GM04504 (cell line): ENCODE measurements at places on chromosomes 5 and 9.
A peak's percentile ranks its signal among the peaks of the same experiment; 100 is the strongest.

DNA sequence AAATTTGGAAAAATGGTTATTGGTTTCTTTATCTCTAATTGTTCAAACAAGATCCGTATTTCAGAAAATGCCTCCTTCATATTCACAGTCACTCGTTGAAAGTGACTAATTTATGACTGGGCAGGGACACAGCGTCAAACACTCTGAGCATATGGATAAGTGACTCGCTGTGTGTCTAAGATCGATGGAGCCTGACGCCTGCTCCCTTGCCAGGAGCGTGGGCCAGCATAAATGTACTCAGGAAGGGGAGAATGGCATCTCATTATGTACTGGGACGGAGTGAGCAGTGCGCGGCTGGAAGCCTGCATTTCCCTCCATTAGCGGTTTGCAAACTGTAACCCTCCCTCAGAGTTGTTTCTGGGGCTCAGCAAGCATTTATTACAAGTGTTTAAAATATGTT lies 79.8 kb upstream of the CAST start:
- no peak for DNase-seq

DNA sequence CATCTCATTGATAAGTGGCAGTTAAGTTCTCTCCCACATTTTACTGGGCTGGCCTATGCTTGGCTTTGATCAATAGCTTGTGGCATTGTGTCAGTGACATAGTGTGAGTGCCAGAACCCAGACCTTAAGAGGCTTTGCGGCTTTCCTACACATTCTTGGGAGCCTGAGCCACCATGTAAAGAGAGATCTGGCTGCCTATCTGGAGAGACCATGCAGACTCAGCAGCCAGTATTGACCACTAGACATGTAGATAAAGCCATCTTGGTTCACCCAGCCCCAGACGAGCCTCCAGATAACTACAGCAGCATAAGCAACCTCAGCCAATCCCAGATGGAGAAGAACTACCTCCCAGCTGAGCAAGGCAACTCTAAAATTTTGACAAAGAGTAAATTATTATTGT lies 28.6 kb downstream of the C9orf153 start:
- DNase-seq: no peak

DNA sequence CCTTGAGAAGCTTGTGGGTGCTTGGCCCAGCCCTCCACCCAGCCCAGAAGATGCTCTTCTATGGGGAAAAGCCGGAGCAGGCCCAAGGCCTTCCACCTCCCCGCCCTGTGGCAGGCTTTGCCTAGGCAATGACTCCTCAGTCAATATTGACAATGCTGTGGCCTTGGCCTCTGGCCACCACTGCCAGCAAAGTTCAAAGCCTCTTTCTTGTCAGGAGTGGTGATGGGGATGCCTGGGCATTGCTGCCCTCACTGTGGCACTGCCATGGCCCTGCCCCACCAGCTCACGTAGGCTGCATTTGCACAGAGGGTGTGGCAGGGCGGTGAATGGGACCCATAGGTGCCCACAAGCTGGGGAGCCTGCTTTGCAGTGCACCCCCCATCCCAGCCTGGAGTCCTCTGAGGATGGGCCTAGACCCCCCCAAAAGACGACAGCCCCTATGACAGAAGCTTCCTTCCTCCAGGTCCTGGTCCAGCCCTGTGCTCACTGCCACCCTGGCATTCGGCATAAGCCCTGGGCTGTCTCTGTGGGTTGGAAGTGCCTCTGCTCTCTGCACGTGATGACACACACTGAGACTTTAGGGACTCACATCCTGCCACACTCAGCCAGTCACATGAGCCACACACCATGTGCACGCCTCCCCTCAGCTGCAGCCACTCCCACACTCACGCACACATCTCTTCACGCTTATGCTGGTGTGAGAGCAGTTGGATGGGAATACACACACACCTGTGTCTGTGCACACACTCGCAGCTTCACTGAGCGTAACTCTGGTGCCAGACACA lies 31.1 kb downstream of the MORN5 start:
- DNase-seq: peak; percentile 40

DNA sequence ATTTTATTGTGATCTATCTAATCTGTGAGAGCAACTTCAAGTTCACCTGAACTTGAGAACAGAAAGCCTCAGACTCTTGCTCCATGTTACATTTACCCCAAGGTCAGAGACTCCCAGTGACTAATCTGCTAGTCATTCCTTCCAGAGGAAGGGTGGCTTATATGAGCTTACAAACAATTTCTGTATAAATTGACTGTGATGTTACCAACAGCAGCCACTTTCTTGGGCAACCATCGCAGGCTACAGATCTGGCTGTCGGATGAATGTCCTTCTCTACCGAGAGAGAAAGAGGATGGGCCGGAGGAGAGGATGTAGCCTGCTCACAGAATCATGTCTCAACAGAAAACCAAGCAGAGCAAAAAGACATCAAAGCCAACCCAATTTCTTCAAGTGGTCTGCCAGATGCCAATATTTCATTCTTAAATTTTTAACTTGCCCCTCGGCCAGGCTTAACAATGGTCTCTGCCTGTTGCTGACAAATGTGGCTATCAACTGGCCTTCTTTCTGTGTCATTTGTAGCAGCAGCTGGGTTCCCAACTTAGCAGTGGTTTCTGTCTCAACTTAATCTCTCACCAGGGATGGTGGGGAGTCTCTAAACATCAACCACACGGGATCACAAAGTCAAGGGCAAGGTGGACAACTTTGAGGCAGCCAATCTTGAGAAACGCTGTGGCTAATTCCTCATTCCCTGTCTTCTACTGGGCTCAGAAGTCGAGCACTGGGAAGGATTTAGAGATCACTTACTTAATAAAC lies 81.3 kb downstream of the RAPGEF1 start:
- DNase-seq: peak; percentile 55

DNA sequence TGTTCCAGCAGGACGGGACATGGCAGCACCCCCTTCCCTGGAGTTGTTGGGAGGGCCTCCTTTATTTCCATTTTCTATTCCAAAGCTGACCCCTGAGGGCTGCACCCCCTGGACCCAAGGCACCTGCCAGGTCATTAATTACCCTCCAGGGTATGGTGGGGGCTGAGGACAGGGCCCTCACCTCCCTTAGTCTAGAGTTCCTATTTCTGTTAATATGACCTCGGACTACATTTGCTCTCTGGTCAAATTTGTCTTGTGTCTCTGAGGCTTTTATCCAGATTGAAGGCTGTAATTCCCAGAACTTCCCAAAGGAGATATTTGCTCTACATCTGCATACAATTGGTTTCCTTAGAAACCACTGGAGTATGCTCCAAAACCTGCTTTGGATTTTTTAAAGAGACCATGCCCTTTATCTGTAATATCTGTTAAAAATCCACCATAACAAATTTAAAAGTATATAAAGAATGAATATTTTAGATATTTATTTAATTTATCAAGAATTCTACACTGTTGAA lies 16.8 kb downstream of the PHF2 start:
- DNase-seq: no peak

DNA sequence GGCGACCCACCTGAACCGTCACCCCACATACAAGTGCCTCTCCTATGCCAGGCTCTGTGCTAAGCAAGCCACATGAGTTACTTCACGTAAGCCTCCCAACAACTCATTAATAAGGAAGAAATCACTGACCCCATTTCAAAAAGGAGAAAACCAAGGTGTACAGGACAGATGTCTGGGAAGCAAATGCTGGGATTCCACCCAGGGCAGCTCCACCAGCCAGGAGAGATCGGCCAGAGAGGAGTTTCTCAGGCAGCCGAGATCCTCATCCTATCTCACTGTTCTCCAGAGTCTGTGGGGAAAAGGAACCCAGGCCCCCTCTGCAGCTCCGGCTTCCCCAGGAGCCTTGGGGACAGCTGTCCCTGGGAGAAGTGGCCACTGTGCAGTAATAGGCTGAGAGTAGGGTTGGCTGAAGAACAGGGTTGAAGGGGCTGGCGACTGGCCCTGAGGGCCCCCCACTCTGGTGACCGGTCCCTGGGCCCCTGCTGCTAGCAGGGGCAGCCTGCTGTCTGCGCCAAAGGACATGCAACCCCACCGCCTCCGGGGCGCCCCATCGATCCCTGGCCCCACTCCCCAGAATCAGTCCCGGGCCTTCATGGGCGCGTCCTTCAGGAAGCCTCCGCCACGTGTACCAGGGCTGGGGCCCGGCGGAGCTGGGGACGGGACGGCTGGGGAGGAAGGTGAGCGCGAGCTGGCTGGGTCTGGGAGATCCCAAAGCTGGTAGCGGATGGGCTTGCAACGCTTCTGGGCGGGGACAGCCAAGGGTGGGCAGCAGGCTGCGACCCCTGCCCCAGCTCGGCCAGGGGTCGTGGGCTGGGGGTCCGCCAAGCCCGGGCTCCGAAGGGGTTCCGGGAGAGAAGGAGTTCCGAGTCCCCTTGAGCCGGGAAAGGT lies 44.1 kb upstream of the STXBP1 start:
- DNase-seq: no peak

GRCh38 chr5:160303690-160304089 lies 8.7 kb downstream of the CCNJL start:
- no peak for DNase-seq

GRCh38 chr9:77987081-77987656 lies 44.4 kb downstream of the GNAQ start:
- no peak for DNase-seq
